ENCODE measurements at places on chromosomes 5 and 9.

DNA sequence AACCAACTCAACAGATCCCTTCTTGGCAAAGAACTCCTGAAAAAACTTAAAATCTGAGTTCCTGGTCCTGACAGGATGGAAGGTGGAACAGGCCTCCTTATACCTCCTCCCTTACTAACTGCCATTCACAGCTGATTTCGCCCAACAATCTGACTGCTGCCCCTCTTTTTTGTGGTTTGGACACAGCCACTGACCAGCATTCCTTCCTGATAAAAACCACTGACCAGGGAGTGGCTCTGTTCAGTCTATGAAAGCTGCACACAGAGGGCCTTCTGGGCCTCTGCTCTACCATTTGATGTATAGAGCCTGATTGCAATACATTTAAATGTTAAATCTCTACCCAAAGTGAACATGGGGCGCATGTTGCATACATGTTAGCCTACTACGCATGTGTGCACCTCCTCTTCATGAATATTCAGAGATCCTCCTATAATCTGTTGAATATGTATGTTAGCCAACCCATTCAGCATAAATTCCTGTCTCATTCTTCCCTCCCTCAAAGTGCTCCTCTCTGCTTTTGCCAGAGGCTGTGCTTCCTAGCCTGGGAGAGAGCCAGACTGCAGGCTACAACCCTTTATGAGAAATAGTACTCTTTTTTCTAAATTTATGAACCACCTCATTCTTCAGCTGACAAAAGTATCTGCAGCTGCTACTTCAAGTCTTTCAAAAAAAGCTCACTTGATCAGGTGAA, 93.7 kb upstream of the MRPS30 start:
- DNase-seq, result no peak

- DNase-seq, result no peak
Observed at GRCh38 chr9:12856603-12857002, 81.8 kb downstream of the LURAP1L start.

- DNase-seq, result peak; percentile 27
Observed at GRCh38 chr5:94674490-94675382, 56.3 kb downstream of the SLF1 start.

DNA sequence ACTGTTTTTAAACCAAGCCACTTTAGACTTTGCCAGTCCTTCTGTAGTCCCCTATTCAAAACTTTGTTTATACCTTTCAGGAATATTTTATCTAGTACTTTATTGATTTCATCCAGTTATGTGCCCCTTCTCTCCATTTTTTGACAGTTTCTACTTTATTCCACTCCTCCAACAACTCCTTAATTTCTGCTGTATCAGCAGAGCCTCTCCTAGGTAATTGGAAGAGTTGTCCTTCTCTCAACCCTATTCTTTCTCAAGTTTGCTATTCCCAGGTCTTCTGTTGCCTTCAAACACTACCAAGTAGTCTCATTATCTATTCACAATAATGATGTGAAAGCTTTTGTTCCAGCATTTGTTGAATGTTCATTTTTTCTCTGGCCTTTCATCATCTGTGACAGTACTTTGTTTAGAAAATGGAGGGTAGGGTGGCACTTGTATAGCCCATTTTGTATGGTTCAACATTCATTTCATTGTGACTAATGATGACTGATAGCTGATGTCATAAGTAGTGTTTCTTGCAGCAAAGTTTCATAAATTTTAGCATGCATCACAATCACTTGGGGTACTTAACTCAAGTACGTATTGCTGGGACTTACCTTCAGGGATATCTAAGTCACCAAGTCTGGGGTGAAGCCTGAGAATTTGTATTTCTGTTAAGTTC, 204.4 kb upstream of the DMRT1 start:
- no peak for DNase-seq

DNA sequence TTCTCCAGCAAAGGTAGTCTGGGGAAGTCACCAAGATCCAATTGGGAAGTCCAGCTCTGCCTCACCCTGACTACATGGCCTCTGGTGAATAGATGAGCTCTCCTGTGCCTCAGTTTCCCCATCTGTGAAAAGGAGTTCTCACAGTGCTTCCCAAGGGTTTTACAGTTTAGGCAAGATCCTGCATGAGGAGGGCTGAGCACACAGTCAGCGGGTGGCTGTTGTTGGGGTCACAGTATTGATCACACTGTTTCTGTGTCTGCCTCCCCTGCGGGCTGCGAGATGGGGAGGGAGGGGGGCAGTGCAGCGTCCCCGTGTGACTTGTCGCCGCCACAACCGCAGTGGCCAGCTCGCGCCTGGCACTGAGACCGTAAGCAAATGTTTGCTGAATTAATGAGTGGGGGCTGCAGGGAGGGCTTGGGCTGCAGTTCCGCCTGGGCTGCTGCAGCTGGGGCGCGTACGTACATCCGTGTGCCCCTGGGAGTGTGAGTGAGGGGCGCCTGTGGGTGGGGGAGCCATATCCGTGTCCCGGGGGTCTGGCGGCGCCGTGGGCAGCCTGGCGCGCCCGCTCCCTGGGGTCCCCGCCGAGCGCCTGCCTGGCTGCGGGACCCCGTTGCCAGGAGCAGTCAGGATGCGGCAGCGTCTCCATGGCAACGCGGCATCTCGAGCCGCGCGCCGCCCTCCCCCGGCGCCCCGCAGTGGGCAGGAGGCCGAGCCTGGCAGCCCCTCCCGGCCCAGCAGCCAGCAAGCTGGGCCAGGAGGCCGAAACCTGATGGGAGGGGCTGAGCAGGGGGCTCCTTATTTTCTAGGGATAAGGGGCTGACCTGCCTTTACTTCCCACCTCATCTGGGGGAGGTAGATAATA, 31.4 kb upstream of the PSD2 start:
- no peak for DNase-seq

- DNase-seq, result no peak
Observed at GRCh38 chr5:64678374-64678773, 11.9 kb upstream of the SHISAL2B start.

DNA sequence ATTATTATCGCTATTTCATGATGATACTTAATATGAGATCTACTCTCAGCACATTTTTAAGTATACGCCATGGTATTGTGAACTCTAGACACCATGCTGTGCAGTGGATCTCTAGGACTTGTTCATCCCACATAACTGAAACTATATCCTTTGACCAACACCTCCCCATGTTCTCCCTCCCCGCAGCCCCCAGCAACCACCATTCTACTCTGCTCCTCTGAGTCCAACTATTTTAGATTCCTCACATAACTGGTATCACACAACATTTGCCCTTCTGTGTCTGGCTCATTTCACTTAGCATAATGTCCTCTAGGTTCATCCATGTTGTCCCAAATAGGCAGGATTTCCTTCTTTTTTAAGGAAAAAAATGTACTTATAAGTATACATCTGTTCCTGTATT, 6.6 kb upstream of the TBC1D2 start:
- no peak for DNase-seq

DNA sequence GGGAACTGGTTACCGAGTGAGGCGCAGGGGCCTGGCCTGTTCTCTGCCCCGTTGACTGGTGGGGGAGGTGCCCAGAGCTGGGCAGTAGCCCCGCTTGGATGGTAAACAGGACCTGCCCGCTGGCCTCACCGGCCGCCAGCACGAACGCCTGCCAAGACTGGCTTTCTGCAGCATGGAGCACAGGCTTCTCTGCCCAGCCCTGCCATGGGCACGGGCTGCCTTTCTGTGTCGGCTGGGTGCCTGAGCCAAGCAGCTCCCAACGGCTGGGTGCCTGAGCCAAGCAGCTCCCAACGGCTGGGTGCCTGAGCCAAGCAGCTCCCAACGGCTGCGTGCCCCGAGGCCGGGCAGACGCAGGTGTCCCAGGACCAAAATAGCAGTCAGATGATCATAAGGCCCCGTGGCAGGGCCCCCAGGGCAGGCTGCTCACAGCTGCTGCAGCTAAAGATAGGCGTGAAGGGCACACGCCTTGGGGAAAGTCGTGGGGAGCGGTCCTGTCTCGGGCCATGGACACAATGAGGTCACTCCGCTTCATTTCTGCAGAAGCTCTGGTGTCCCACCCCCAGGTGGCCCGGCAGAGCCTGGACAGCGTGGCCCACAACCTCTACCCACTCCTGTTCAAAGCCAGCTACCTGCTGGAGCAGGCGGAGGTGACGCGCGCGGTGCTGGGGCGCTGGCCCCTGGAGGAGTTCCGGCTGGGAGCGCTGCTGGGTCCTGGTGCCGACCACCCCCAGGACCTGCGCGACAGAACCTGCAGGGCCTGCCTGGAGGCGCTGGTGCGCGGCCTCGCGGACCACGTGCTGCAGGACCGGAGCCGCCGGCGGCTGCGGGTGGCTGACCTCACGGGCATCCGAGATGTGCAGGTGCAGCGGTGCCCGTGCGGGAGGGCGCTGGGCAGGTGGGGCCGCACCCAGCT, at the start of gene LRRC14B:
TSS of gene LRRC14B (plus strand) at position 460 of the 913 bp plus-strand sequence. CDS start at position 504, 44 bp downstream.
- DNase-seq, result no peak

DNA sequence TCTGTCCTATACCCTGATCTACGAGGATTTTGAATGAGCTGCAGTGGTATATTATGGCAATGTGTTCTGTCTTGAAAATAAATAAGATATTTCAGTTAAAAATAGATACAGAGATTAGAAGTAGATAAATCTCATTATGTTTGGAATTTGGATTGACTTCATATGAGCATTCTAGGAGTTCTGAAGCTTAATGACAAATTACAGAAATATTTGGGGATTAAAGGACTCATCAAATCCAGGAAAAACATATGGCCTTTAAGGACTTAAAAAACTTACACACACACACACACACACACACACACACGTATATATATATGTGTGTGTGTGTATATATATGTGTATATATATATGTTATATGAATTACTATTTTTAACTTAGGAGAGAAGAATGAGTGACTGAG, 446.9 kb upstream of the CD180 start:
- DNase-seq, result no peak

DNA sequence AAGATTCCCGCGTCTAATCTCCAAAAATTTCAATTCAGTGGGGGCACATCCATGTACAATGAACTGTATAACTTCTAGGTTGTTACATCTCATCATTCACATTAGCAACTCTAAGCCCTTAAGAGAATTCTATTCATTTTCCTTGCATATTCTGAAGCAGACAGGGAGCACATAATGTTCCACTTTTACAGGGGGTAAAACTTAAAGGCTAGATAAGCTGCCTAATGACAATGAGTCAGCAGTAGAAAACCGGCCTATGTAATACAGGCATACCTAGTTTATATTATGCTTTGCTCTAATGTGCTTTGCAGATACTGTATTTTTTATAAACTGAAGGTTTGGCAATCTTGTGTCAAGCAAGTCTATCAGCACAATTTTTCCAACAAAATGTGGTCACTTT, 40.4 kb downstream of the PTAR1 start:
- DNase-seq, result no peak

GRCh38 chr5:129041196-129041881, 53.2 kb upstream of the ISOC1 start:
- DNase-seq, result no peak

- no peak for DNase-seq
Observed at GRCh38 chr9:134123764-134124128, 12.1 kb upstream of the WDR5 start.

- DNase-seq, result peak; percentile 9
Observed at GRCh38 chr9:79257228-79257781, 314.5 kb upstream of the TLE4 start.

GRCh38 chr9:132295181-132295580, 59.6 kb downstream of the SETX start:
- no peak for DNase-seq

GRCh38 chr5:7753596-7753995, 97.3 kb downstream of the CFAP90 start:
- DNase-seq, result no peak

DNA sequence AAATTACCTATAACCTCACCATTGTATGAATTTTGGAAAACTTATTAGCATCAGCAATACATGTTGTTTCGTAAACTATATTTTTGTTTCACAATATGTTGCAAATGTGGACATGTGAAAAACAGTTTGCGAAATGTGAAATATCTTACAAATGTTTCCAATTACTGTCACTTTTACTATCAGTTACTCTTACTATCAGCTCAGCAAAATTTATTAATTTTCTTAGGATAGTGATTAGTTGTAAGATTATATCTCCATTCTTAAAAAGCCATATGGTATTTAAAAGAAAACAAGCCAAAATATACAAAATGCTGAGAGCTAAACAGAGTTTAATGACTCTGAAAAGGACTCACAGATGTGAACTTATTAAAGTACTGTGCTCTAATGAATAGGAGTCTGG, 111.9 kb upstream of the LPAR1 start:
- DNase-seq, result no peak

GRCh38 chr9:33718987-33719386, 76.4 kb upstream of the PRSS3 start:
- DNase-seq, result peak; percentile 25

- no peak for DNase-seq
Observed at GRCh38 chr5:76607353-76607871, 15.8 kb downstream of the F2RL2 start.

DNA sequence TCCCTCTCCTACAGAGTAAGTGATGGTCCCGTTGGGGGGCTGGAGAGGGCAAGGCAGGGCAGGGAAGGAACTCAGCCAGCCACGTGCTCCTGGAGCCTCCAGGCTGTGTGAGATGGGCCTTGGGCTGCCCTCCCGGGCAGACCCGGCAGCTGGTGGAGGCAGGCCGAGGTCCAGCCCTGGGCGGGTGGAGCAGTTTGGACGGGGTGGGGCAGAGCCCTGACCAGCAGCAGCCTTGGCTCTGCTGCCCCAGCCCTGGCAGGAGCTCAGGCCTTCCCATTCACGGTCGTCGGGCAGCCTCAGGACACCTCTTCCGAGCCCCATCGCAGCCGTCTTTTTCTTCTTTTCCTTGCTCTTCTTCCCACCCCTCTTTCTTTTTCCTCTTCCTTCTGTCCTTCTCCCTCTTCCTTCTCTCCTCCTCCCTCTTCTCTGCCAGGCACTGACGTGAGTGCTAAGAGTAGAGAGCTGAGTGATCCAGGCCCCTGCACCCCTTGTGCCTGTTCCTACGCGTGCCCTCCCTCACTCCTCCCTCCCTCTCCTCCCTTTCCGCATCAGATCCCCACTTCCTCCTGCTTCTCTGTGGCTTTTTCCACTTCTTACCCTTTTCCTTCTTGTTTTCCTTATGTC, 42.8 kb downstream of the AMBP start:
- no peak for DNase-seq

DNA sequence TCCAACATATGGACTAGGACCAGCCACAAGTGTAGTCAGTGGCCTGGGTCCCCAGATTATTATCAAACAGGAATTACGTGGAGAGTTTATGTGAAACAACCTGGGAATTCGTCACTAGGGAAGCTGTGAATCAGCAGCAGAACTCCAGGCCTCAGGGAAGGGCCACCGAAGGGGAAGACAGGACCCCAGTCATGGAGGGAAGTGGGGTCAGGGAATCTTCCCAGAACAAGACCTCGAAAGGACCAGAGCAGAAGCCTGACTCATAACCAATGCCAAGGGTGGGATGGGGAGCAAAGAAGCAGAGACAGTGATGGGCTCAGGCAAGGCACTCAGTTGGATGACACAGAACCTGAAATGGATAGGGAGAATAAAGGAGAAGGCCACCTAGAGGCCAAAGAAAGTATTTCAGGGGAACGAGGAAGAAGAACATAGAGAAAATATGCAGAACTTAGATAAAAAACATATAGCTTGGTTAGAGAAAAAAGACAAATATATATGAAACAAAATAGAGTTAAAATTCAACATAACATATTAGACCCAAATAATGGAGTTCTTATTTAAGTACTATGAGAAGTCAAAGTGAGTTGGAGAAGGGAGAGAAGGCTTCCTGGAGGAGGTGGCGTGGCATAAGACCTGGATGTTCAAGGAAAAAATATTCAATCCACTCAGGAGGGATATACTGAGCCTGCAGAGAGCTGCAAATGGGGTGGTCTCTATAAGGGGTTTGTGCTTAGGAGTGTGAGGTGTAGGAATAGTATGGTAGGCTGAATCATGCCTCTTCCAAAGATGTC, 66.7 kb upstream of the CAST start:
- DNase-seq, result peak; percentile 37
